ENCODE measurements at places on chromosomes 1 and 21.

DNA sequence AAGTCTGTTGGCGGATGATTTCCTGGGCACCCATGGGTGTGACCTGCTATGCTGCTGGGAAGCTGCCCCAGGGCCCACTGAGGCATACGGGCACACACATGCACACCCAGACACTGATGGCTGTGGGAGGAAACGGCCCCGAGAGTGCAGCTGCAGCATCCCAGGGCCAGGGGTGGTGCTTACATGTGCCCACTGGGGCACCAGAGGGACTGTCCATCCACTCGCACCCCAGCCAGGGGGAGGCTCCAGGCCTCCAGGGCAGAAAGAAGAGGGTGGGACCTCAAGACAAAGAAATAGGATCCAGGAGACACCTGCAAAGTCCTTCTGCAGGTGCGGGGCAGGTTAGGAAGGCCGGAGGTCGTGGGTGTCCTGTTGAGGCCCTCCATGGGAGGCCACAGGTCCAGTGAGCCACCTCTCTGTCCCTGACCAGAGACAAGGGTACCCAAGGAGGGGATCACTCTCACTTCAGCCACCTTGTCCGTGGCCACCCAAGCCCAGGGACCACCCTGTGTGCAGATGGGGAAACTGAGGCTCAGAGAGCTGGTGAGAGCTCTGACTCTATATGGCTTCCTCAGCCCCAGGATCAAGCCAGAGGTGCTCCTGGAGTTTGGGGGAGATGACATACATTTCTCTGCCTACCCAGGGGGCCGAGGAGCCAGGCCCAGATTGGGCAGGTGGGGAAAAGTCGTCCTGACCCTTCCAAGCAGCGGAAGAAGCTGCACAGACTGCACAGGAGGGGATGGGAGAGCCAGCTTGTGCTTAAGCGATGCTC lies 57.1 kb downstream of the WNT9A start:
- DNase-seq: no peak

- DNase-seq: no peak
These were observed 15.7 kb downstream of the CFAP45 start for GRCh38 chr1:159884296-159884695.

- DNase-seq: no peak
These were observed 215.8 kb upstream of the GREM2 start for GRCh38 chr1:240827786-240828185.

DNA sequence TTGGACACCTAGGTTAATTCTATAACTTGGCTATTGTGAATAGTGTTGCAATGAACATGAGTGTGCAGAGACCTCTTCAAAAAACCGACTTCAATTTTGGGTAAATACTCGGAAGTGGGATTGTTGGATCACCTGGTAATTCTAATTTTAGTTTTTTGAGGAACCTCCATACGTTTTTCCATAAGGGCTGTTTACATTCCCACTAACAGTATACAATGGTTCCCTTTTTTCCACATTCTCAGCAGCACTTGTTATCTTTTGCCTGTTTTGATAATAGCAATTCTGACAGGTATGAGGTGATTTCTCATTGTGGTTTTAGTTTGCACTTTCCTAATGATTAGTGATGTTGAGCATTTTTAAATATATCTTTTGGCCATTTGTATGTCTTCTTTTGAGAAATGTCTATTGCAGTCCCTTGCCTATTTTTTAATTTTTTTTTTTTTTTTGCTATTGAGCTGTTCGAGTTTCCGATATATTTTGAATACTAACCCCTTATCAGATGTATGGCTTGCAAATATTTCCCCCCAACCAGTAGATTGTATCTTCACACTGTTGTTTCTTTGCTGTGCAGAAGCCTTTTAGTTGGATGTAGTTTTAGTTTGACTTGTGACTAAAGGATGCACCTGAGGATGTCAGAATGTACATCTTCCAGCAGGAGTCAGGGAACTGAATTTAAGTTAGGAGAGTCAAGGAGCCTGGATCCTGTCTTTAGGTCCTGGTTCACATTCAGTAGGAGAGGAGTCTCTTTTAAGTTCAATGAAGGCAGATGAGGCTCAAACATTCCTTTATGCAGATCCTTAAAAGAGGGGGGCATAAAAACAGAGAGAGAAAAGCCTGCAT lies 120.0 kb downstream of the S1PR1 start:
- no peak for DNase-seq

GRCh38 chr1:40795811-40796586 lies 12.4 kb downstream of the KCNQ4 start:
- DNase-seq: no peak

- DNase-seq: no peak
These were observed 12.5 kb upstream of the GPR153 start for GRCh38 chr1:6273380-6273891.

DNA sequence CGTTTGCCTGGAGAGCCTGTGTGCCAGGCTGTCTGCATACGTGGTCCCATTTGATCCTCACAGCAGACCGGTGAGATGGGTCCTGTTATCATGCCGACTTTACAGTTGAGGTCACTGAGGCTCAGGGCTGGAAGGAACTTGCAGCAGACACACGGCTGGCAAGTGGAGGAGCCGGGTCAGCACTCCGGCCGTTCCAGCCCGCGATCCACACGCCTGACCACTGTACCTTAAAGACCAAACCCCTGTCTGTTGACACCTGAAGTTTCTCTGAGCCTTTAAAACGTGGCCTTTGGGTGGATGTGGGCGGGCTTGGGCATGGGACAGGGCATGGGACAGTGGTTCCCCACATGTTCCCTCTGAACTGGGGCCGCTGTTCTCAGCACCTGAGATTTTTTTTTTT lies 171.5 kb upstream of the TMEM51 start:
- no peak for DNase-seq

DNA sequence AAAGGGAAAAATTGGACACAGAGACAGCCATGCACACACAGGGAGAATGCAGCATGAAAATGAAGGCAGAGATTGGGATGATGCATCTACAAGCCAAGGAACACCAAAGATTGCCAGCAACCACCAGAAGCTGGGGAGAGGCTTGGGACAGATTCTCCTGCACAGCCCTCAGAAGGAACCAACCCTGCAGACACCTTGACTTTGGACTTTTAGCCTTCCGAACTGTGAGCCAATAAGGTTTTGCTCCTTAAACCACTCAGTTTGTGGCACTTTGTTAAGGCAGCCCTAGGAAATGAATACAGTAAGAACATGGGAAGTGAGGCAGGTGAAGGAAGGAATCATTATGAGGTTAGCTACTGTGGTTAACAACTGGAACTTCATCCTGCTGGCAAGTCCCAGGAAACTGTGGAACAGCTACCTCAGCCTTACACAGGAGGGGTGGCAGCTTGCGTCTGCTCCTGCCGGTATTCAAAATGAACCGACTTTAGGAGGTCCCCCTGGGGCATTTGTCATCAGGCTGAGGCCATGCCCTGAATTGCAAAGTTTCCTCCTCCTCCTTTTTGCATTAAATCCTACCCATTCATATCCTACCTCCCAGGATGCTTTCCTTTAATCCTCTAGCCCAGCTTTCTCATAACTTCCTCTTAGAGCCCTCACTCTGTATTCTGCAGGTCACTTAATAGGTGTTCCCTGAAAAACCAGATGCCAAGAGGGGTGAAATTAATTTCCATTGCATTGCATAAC lies 15.4 kb downstream of the CD247 start:
- DNase-seq: no peak

DNA sequence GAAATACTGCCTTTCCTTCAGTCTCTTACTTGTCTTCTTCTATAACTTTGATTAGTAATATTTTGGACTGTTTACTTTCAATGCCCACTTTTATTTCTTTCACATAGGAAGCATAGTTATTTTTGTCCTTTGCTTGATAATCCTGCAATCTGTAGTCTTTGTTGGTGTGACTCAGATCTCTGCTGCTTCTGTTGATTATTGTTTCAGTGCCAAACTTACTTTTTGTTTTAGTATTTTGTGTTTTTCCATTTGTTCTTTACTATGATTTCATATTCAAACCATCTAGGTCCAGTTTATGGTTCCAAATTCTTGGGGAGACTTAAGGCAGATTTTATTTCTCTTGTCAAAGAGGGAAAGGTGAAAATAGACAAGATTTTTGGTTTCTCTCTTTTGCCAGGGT lies 399.9 kb downstream of the HLX start:
- no peak for DNase-seq

GRCh38 chr21:38628349-38628748 lies 130.1 kb upstream of the ERG start:
- DNase-seq: no peak

GRCh38 chr1:8497210-8497819 lies 179.4 kb downstream of the SLC45A1 start:
- no peak for DNase-seq

DNA sequence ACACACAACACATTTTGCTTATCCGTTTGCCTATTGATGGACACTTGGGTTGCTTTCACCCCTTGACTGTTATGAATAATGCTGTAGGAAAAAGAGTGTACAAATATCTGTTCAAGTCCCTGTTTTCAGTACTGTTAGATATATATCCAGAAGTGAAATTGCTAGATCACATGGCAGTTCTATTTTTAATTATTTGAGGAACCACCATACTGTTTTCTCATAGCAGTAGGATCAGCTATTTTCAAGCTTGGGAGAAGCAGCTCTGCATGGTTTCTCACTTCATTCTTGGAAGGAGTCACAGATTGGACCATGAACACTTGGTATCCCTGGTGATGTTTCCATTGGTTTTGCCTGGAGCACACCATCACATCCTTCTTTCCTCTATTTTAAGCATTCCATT lies 114.4 kb upstream of the ZP4 start:
- DNase-seq: no peak

- no peak for DNase-seq
These were observed 115.7 kb upstream of the IPO9 start for GRCh38 chr1:201713086-201713810.

- DNase-seq: no peak
These were observed 41.2 kb downstream of the TDRD5 start for GRCh38 chr1:179632868-179633267.

DNA sequence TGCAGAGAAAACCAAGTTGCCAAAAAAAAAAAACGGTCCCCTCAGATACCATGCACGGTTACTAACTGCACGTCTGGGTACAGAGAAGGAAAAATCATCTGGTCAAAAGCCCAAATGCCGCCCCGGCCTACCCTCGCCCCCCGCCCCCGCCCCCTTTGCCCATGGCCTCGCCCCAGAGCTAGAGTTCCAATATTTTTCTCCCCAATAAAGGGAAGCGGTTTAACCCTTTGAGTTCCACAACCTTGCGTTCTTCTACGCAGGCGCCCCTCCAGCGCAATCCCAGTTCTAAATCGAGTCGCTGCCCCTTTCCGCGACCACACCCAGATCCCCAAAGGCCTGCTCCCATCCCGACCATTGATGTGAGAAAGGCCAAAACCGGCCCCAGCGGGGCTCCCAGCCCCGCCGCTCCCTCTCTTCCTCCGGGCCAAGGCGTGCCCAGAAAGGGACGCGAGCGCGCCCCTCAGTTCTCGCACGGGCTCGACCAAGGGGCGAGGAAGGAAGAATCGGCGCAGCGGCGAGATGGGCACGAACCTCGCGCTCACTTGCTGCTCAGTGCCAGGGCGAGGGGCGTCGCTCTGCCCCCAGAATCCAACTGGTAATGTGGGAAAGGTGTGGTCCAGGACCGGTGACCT lies 797 bp downstream of the WDR47 start:
- DNase-seq: peak; percentile 14

- no peak for DNase-seq
These were observed 164.0 kb upstream of the SNX7 start for GRCh38 chr1:98497497-98497896.

- no peak for DNase-seq
These were observed at the start of gene NR1I3 for GRCh38 chr1:161238039-161238473. TSS of gene NR1I3 (minus strand) at chr1:161238203. CDS start at chr1:161236565, 1,638 bp downstream.

DNA sequence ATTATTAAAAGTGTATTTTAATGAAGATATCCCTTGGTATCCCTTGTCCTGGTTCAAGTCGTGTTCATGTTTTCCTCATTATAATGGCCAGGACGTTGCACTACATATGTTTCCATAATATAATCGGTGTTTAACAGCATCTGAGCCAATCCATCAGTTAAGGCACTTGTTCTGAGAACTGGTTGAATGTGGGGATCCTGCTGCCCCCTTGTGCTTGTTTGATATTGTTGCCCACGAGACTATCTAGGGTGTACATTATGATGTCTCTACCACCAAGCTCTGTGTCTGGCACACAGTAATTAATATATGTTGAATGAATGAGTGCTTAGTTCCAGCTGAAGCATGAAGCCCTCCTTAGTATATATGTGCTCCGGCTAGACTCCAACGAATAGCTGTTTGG lies 193.0 kb downstream of the CACNA1E start:
- no peak for DNase-seq

- DNase-seq: no peak
These were observed 4.0 kb upstream of the SAMSN1 start for GRCh38 chr21:14550135-14550534.

DNA sequence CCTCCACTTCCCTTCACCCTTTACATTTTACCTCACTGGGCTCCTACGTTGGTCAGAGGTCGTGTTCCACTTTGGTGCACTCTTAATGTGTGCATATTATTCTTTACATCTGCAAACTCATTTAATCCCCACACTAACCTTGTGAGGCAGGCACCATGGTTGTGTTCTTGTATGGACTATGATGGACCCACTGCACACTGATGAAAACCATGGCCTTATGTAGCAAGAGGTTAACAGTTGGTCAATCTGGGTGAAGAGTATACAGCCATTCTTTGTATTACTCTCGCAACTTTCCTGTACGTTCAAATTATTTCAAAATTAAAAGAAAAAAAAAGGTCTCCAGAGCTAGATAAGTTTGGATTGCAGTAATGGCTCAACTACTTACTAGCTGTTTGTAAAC lies 78.5 kb downstream of the RUNX1 start:
- DNase-seq: no peak

GRCh38 chr21:19420565-19420964 lies 1017.0 kb upstream of the TMPRSS15 start:
- DNase-seq: no peak

- DNase-seq: no peak
These were observed 522.5 kb downstream of the PTBP2 start for GRCh38 chr1:97243973-97244560.

Measured in T-helper 1 cell (primary cell).